ENCODE measurements at places on chromosomes 12 and 14. TPM values are rescaled to one million over a fixed set of nuclear protein-coding genes. Genes with fewer than 3 reads are reported as not detected.
A peak's percentile ranks its signal among the peaks of the same experiment; 100 is the strongest.

GRCh38 chr14:98494582-98494981, 777.4 kb downstream of the BCL11B start:
- no peaks in the 10 kb centered on the region for H3K27me3 ChIP-seq
- no peak for DNase-seq

GRCh38 chr12:61857968-61858367, 402.2 kb upstream of the USP15 start:
- no peaks in the 10 kb centered on the region for H3K4me1 ChIP-seq
- no peak for DNase-seq
- H3K27me3 ChIP-seq: no peaks in the 10 kb centered on the region
- no peak overlapping the region for H3K4me3 ChIP-seq
- no peak overlapping the region for H3K27ac ChIP-seq
- no peaks in the 10 kb centered on the region for H3K36me3 ChIP-seq

GRCh38 chr12:51521554-51522276, 69.3 kb upstream of the SCN8A start:
- H3K4me3 ChIP-seq: no peak overlapping the region
- no peaks in the 10 kb centered on the region for H3K4me1 ChIP-seq
- H3K27ac ChIP-seq: no peak overlapping the region
- H3K27me3 ChIP-seq: peaks cover 6% of the 10 kb centered on the region

- no peak overlapping the region for H3K4me3 ChIP-seq
- DNase-seq: no peak
- no peaks in the 10 kb centered on the region for H3K4me1 ChIP-seq
- no peaks in the 10 kb centered on the region for H3K36me3 ChIP-seq
- no peak overlapping the region for H3K27ac ChIP-seq
- H3K27me3 ChIP-seq: no peaks in the 10 kb centered on the region
These were observed 4.6 kb downstream of the SERPINA1 start for GRCh38 chr14:94383777-94384176.

GRCh38 chr12:103966736-103967135, 1.1 kb downstream of the TDG start:
- H3K36me3 ChIP-seq: peaks cover 7% of the 10 kb centered on the region
- no peaks in the 10 kb centered on the region for H3K27me3 ChIP-seq
- peaks cover 45% of the 10 kb centered on the region for H3K4me1 ChIP-seq
- peak overlapping the region; percentile 96 for H3K4me3 ChIP-seq

DNA sequence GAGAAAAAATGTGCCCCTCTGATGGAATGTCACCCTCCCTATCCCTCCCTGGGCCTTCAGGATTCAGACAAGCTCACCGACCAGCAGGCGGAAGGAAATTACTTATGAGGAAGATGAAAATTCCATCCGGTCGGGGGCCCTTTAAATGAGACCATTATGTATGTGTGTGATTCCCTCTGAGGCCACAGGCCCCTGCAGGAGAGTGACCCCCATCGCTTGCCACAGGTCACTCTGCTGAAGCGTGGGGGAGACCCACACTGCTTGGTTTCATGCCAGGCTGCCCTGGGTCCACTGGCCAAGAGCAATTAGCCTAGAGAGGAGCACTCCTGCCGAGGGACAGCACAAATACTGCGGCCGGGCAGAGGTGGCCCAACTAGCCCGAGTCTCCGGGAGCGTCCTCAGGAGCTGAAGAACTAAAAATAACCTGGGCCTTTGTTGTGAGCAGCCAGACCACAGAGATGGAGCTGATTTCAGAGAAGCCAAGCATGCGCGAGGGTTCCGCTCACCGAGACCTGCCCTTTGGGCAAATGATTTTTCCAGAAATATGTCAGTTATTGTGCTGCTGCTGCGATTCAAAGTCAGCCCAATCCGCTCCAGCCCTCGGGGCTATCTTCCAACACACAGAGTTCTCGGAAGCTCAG, 276.4 kb downstream of the DPF3 start:
- H3K27me3 ChIP-seq: no peaks in the 10 kb centered on the region
- H3K27ac ChIP-seq: peak overlapping the region; percentile 93

DNA sequence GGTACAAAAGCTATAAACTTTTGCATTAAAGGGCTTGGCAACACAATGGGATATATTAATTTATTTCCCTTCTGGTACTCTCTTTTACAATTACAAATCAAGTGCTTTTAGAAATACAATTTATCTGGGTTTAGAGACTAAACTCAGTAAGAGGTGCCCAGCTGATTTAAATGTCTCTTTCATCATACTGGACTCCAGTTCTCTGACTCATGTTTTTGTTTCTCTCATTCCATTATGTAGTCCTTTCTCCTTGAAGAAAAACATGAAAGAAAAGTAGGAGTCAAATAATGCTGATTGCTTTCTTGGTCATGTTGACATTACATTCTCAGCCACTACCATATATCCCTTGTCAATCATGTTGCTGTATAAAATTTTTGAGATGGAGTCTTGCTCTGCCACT, 36.3 kb upstream of the CFL2 start:
- peaks cover 6% of the 10 kb centered on the region for H3K4me1 ChIP-seq
- H3K27me3 ChIP-seq: no peaks in the 10 kb centered on the region
- no peak overlapping the region for H3K4me3 ChIP-seq
- H3K36me3 ChIP-seq: peaks cover 13% of the 10 kb centered on the region

DNA sequence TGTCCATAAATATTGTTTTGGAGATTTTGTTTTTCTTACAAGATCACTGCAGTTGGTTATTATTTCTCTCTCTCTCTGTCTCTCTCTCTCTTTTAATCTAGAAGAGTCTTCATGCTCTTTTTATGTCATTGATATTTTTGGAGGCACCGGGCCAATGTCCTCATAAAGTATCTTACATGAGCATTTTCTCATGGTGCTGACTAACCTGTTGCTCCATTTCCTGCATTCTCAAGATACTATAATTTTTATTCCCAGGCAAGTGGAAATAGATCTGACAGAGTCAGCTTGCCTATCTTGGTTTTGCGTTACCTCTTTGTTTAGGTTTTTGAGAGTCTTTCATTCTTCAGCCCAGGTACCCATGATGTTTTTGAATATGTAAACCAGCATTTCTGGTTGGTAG, 938.8 kb upstream of the FBXO33 start:
- H3K36me3 ChIP-seq: no peaks in the 10 kb centered on the region
- H3K27me3 ChIP-seq: no peaks in the 10 kb centered on the region
- no peak overlapping the region for H3K4me3 ChIP-seq
- H3K4me1 ChIP-seq: no peaks in the 10 kb centered on the region

GRCh38 chr14:79278286-79278797, 933.0 kb downstream of the DIO2 start:
- no peak overlapping the region for H3K27ac ChIP-seq
- peaks cover 37% of the 10 kb centered on the region for H3K27me3 ChIP-seq
- no peaks in the 10 kb centered on the region for H3K36me3 ChIP-seq
- DNase-seq: no peak
- peak overlapping the region; percentile 97 for H3K4me3 ChIP-seq

GRCh38 chr14:38517426-38517825, 261.5 kb upstream of the CLEC14A start:
- no peaks in the 10 kb centered on the region for H3K27me3 ChIP-seq
- H3K4me3 ChIP-seq: no peak overlapping the region
- no peak for DNase-seq
- no peaks in the 10 kb centered on the region for H3K4me1 ChIP-seq
- no peak overlapping the region for H3K27ac ChIP-seq
- H3K36me3 ChIP-seq: no peaks in the 10 kb centered on the region

DNA sequence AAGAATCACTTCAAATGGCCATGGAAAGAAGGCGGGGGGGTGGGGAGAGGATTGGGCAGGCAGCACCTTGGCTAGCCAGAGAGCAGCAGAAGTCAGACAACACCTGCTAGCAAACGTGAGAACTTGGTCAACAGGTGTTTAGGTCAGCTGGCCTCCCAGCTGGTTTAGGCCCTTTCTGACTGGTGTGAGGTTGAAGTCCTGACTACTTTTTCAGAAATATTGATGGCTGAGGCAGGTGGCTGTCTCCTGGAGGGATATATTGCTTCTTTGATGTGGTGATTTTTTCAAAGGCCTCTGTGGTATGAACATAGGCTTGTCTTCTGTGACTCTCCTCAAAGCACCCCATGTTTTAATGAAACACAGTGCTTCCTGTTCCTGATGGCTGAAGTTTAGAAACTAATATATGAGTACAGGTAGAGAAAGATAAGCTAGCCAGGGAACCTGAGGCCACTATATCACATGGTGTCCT, 238.2 kb upstream of the SSTR1 start:
- H3K36me3 ChIP-seq: no peaks in the 10 kb centered on the region
- no peaks in the 10 kb centered on the region for H3K4me1 ChIP-seq
- no peaks in the 10 kb centered on the region for H3K27me3 ChIP-seq
- no peak overlapping the region for H3K27ac ChIP-seq

SOS2 gene
- total RNA-seq: 29.3 TPM

DNA sequence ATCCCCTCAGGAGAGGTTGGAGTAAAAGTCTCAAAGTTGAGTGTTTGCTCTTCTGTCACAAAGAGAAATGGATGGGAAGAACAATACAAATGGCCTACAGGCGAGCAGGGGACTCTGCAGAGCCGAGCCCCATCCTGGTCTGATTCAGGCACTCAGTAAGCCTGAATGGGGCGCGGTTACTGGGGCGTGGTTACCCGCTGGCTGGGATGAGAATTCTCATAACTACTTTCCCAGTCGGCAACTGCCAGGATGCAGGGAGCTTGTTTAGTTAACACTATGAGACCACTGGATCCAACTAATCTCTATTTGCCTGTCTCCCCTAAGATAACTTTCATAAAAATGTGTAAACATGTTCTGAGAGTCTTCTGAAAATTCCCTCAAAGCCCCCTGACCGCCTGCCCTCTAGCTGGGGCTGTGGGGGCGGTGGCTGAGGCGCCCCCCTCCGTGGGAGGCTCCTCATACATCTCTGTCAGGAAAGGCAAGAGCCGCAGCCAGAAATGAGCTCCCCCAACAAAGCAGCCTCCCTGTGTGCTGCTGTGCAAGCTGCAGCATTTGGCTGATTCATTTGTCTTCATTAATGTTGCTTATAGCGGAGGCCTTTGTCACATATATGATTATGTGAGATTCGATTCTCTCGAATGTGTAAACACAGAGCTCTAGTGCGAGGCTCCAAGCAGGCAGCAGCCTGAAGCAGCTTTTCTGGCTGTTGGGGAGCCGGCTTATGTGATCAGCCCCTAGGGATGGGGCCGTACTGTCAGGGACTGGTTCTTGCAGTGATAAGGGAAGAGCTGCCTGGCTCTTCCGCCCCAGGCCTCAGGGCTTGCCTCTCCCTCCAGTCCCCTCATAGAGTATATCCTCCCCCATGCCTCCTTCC, 126.1 kb upstream of the ARHGAP5 start:
- peaks cover 13% of the 10 kb centered on the region for H3K4me1 ChIP-seq
- no peaks in the 10 kb centered on the region for H3K36me3 ChIP-seq
- no peak overlapping the region for H3K27ac ChIP-seq
- no peaks in the 10 kb centered on the region for H3K27me3 ChIP-seq
- DNase-seq: no peak
- no peak overlapping the region for H3K4me3 ChIP-seq

BCL7A gene
- 10.0 TPM for total RNA-seq

- H3K27me3 ChIP-seq: no peaks in the 10 kb centered on the region
- no peak for DNase-seq
- H3K4me1 ChIP-seq: no peaks in the 10 kb centered on the region
These were observed 277.5 kb downstream of the ALG10 start for GRCh38 chr12:34299802-34300193.

CLEC1B gene
- total RNA-seq: not detected

GRCh38 chr12:108468196-108468968, 46.7 kb upstream of the FICD start:
- no peak overlapping the region for H3K27ac ChIP-seq
- H3K27me3 ChIP-seq: peaks cover 3% of the 10 kb centered on the region
- no peak overlapping the region for H3K4me3 ChIP-seq
- H3K4me1 ChIP-seq: no peaks in the 10 kb centered on the region
- no peaks in the 10 kb centered on the region for H3K36me3 ChIP-seq

DNA sequence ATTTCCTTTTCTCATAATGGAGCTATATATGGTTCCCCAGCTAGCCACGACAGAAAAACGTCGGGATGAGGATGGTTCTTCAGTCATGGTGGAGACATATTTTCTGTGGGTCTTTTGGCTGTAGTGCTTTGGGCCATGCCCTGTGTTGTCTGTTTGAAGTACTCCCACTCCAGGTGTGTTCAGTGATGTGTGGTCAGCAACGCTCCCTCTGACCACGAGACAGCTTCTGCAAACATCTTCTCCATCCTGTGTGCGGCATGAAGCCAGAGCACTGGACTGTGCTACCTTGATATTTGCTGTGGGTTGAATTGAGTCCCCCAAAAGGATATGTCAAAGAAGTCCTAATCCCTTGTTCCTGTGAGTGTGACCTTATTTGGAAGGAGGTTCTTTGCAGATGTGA, 931.2 kb downstream of the NRXN3 start:
- no peaks in the 10 kb centered on the region for H3K36me3 ChIP-seq
- peaks cover 22% of the 10 kb centered on the region for H3K27me3 ChIP-seq
- no peaks in the 10 kb centered on the region for H3K4me1 ChIP-seq
- DNase-seq: no peak
- no peak overlapping the region for H3K4me3 ChIP-seq

DNA sequence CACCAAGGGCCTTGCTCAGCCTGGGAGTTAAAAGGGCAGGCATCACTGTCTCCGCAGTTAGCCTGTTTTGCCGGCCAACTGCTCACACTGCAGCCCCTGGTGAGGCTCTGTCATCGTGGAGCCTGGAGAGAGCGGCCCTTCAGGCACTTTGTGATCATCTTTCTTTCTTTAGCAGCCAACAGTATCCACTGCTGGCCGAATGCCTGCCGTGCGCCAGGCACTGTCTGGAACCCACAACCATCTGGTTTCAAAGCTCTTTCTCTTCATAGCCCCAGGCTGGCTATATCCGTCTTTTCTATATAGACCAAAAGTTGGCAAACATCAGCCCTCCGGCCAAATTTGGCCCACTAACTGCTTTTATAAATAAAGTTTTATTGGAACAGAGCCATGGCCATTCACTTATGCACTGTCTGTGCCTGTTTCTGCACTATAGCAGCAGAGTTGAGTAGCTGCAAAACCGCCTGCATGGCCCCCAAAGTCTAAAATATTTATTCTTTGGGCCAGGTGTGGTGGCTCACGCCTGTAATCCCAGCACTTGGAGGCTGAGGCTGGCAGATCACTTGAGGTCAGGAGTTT, 29.5 kb downstream of the SLC8B1 start:
- H3K27ac ChIP-seq: no peak overlapping the region
- DNase-seq: no peak
- H3K4me3 ChIP-seq: no peak overlapping the region

RBMS2 gene
- total RNA-seq: 65.6 TPM

- H3K27ac ChIP-seq: no peak overlapping the region
- no peak for DNase-seq
- H3K4me3 ChIP-seq: no peak overlapping the region
- H3K27me3 ChIP-seq: no peaks in the 10 kb centered on the region
- peaks cover 24% of the 10 kb centered on the region for H3K36me3 ChIP-seq
These were observed 61.7 kb downstream of the PPP1R12A start for GRCh38 chr12:79873201-79873600.

GRCh38 chr12:38585086-38585485, 268.5 kb downstream of the ALG10B start:
- DNase-seq: no peak
- no peak overlapping the region for H3K4me3 ChIP-seq
- no peaks in the 10 kb centered on the region for H3K27me3 ChIP-seq

- no peak overlapping the region for H3K27ac ChIP-seq
- H3K27me3 ChIP-seq: peaks cover 11% of the 10 kb centered on the region
- no peak for DNase-seq
These were observed 25.1 kb downstream of the MEG3 start for GRCh38 chr14:100850841-100851585.

- no peak overlapping the region for H3K27ac ChIP-seq
- H3K36me3 ChIP-seq: no peaks in the 10 kb centered on the region
- DNase-seq: no peak
These were observed 33.2 kb downstream of the TSPAN19 start for GRCh38 chr12:85002778-85003296.

PZP gene
- not detected for total RNA-seq

- peaks cover 19% of the 10 kb centered on the region for H3K27me3 ChIP-seq
- DNase-seq: peak; percentile 17
- H3K36me3 ChIP-seq: no peaks in the 10 kb centered on the region
- H3K4me3 ChIP-seq: no peak overlapping the region
- H3K27ac ChIP-seq: no peak overlapping the region
These were observed 72.7 kb downstream of the DNAH10 start for GRCh38 chr12:123834845-123835244.
